Left cardiac atrium (tissue), 4 donors: ENCODE measurements at places on chromosomes 4 and X.

GRCh38 chr4:21454201-21454600, 494.4 kb downstream of the KCNIP4 start:
- no peak for DNase-seq

GRCh38 chr4:26013629-26014028, 99.6 kb downstream of the SMIM20 start:
- DNase-seq, result no peak

DNA sequence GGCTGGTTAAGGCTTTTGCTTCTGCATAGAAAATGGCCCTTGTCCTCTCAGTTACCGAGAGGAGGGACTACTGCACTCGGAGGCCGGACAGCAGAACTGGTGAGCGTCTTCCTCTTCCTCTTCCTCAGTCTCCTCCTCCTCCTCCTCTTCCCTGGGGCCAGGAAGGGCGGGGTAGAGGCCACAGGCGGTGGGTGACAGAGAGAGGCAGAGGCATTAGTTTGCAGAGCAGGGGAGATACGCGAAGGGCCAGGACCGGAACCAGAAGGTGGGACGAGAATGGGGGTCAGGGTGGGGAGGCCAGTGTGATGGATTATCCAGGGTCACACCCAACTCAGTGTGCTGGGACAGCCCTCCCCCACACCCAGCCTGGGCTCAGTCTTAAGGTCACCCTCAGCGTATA, 14.5 kb downstream of the IQSEC2 start:
- no peak for DNase-seq

GRCh38 chrX:40434947-40435346, 145.8 kb upstream of the ATP6AP2 start:
- DNase-seq, result peak; percentile 31

- no peak for DNase-seq
Measured at GRCh38 chr4:152972821-152973628, 36.9 kb downstream of the FHDC1 start.

GRCh38 chrX:78658414-78658813, 714 bp downstream of the RTL3 start:
- DNase-seq, result no peak

- no peak for DNase-seq
Measured at GRCh38 chr4:124065936-124066335, 646.6 kb downstream of the ANKRD50 start.

DNA sequence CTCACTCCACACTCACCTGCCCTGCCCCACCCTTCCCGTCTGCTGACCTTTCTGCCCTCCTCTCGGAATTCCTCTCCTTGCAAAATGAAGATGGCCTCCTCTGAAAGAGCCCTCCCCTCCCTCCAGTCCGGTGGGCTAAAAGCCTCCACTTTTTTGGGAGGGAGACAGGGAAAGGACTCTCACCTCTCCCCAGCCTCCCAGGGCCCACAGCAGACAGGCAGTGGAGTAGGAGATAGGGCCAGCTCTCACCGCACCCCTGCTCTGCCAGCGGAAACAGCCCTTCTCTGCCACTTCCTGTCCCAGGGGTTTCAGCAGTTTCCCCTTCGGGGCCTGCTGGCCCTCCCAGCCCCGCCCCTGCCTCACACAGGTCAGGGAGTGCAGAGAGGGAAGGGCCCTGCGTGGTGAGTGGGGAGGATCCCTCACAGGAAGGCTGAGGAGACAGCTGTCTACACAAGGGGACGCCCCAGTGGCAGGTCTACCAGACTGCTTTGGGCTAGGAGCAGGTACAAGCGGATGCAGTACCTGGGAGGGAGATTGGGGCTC, 18.2 kb downstream of the ELF4 start:
- peak; percentile 50 for DNase-seq

GRCh38 chr4:88600176-88600838, 8.0 kb downstream of the HERC3 start:
- no peak for DNase-seq

DNA sequence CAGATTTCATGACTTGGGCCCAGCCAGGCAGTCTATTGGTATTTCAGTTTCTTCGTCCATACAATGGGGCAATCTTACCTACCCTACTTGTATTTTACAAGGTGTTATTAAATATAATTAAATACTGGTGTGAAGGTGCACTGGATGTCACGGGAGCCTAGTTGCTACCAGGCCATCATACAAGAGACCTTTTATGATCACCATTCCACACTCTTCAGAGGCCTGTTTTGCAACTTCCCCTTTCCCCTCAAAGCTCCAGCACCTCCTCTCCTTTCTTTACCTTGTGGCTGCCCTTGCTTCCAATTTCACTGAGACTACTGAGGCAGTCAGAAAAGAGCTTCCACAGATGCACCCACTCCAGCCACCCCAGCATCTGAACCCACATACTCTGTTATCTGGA, 93.8 kb upstream of the HELT start:
- DNase-seq, result no peak

GRCh38 chr4:176002007-176002613, 63.5 kb upstream of the WDR17 start:
- DNase-seq, result peak; percentile 37

DNA sequence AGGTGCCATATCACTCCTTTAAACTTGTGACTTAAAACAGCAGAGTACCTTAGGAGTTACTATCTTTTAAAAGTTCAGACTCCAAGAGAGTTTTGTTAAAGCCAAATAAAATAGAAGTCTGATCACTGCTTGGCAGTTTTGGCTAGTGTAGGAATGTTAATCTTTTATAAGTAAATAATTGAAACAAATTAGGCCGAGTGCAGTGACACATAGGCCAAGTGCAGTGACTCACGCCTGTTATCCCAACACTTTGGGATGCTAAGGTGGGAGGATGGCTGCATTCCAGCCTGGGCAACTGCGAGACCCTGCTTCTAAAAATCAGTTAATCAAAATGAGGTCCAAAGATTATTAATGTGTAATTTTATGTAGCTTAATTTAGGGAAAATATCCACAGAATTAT, 37.2 kb downstream of the WDR44 start:
- no peak for DNase-seq

DNA sequence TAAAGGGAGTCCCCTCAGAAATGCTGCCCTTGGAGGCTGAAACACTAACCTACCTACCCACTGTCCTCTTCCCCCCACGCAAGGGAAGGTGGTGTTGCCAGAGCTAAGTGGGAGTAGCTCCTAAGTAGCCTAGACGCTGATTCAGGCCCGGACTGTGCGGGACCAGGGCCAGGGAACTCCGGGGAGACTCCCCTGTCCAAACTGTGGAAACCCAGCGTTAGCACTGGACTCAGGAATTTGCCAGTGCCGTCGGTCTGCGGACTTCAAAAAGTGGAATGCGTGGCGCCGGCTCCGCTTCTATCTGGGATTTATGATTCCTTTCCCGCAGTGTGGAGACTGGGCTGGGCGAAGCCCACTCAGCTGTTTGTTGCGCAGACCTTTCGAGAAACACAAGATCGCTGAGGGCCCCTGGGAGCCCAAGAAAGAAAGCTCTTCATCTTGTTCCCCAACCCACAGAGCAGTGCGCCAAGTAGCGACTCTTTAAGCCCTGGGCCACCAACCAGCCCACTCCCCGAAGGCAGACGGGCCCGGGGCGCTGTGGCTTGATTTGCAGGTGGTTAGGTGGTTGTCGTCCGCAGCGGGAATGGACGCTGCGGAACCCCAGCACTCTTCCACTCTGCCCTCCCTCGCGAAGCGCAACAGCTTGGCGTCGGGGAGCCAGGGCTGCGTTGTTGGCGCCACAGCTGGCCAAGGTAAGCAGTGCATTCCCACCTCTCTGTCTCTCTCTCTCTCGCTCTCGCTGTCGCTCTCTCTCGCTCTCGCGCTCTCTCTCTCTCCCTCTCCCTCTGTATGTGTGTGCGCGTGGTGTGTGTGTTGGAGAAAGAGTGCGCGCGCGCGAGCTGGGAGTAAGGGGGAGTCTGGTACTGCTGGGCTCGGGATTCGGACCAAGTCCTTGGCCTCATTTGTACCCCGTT, 2.0 kb downstream of the TMEM255A start:
- DNase-seq, result peak; percentile 45

- DNase-seq, result no peak
Measured at GRCh38 chr4:6730603-6731317, 14.8 kb downstream of the BLOC1S4 start.

DNA sequence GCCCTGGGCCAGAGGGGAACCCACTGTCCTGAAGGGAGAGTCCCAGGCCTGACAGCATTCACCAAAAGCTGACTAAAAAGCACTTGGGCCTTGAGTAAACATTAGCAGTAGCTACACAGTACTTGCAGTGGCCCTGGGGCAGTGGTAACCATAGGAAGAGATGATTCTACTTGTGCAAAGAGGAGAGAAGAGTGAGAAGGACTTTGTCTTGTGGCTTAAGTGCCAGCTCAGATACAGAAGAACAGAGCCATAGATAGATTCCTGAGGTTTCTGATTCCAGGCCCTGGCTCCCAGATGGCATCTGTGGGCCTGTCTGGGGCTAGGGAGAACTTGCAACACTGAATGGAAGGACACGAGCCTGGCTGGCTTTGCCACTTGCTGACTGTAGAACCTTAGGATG, 100.5 kb downstream of the PTCHD1 start:
- DNase-seq, result no peak

- no peak for DNase-seq
Measured at GRCh38 chrX:71367396-71367795, 1.2 kb downstream of the TAF1 start.

DNA sequence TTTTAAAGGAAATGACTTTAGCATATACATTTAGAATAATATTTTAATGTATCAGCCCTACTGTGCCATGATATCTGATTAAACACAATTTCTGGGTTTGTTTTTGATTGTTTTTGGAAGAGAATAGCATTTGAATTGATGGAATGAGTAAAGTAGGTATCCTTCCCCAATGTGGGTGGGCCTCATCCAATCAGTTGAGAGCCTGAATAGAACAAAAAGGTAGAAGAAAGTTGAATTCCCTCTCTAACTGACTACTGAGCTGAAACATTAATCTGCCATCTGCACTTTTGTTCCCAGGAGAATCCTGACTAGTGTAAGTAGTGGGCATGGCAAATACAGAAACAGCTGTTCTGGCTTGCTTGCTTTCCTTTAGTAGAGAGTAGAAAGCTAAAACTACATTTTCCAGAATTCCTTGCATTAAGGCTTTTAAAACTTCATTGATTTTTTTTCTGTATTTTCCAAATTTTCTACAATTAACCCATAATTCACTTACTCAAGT, 9.7 kb upstream of the SEC24D start:
- no peak for DNase-seq

DNA sequence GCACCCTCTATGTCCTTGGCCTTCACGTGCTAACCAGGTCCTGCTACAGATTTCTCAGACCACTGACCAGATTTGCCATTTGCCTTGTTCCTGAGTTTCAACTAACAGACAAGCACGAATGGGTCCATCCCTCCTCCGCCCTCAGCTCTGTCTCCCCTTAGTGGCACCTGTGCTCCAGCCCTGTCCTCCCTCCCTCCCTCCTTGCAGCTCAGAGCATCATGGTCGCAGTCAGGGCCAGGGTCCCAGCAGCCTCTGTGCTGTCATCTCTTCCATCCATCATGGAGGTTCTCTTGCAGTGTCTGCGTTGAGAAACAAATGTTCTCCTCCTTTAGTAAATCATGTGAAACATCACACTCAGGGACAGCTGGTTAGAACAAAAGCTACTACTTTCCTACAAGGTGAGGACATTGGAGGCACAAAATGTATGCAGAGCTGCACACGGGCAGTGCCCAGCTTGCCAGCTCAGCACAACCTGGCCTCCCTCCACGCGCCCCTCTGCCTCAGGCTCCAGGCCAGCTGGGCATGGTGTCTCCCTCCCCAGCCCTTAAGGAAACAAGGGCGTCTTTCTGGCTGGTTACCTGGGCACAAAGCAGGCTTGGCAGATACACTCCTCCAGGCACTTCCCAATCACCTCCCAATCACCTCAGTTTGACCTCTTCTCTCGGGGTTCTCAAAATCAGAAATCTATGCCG, 79.5 kb upstream of the ATP6AP2 start:
- DNase-seq, result no peak

- peak; percentile 34 for DNase-seq
Measured at GRCh38 chrX:67563469-67564448, 19.9 kb downstream of the AR start.

- DNase-seq, result no peak
Measured at GRCh38 chr4:16278178-16278577, 51.9 kb upstream of the TAPT1 start.

- no peak for DNase-seq
Measured at GRCh38 chrX:39816871-39817731, 280.7 kb downstream of the BCOR start.

DNA sequence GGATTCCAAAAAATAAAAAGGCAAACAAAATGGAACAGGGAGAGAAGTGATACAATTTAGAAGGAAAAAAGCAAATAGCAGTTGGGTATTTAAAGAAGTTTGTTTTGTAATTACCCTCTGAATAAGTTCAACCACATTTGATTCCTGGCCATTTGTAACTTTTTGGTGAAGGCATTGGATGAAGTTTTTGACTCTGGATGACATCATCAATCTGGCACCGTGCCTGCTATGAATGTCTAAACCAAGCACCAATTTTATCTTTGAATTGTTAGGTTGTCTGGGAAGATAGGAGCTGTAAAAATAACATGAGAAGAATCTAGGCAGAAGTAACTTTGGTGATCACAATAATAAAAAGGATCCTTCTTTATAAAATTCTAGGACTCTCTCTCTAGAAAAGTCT, 29.5 kb downstream of the TMPRSS11A start:
- peak; percentile 22 for DNase-seq

- no peak for DNase-seq
Measured at GRCh38 chrX:19705196-19705769, 182.1 kb downstream of the SH3KBP1 start.

DNA sequence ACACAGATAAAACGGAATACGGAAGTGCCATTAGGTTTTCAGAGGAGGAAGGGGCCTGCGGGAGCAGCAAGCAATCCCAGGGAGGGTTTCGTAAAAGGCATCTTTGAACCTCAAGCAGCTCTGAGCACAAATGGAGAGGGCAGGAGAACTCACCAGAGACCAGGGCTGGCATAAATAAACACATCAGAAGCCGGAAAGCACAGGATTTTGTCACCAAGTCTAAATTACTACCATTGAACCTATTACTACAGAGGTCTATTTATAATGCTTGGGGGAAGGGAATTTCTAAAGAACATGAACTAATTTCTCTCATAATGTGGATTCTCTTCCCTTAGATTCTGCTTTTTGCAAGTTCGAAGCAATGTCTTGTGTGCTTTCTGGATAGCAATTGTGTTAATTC, 39.6 kb upstream of the MBTPS2 start:
- no peak for DNase-seq

DNA sequence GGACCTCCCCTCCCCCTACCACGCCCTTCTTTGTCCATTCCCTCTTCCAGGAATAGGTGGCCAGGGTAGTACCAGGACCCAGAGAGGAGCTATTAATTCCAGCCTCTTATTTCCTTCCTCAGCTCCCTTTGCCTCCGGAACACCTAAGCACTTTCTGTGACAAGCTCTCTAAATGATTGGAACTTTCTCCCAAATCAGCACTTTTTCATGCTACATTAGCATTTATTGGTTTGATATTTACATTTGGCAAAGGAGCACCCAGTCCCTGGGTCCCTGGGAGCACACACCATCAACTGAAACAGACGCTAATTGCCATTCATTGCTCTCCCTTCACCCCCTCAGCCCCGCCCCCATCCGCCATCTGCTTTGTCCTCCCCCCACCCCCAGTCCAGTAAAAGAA, 182.0 kb upstream of the BCOR start:
- DNase-seq, result no peak

GRCh38 chrX:149518236-149518635, 13.1 kb upstream of the IDS start:
- DNase-seq, result no peak
